ENCODE measurements at places on chromosomes 6 and 20.

- DNase-seq, result no peak
Observed at GRCh38 chr6:112331306-112331705, 15.8 kb upstream of the RFPL4B start.

DNA sequence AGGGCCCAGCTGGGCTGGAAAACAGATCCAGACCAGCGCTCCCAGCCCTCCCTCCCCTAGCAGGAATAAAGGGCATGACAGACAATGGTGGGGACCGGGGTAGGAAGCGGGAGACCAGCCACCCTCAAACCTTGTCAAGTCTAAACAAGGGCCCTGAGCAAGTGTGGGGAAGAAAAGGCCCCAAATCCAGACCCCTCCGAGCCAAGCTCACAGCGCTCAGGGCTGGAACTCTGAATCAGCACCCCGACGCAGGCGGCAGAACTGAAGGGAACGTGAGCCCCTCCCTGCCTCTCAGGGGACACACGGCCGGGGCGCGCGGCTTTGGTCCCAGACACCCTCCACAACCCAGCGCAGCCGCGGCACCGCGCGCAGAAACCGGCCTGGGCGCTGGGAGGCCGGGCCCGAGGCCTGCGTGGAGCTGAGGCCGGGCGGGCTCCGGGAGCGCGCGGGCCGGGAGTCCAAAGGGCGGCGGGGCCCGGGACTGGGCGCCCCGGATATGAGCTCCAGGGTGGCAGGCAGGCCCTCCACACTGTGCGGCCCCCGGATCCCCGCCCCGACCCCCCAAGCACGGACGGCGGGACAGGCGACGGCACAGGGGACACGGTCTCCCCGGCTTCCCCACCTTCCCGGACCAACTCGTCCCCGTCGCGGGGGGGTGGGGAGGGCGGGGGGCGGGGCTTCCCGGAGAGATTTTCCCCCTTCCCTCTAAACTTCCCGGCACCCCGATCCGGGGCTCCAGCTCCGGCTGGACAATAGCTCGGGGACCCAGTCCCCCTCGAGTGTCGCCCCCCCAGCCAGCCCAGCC, 641 bp downstream of the TEAD3 start:
- DNase-seq, result peak; percentile 10

GRCh38 chr6:151422981-151423380, 28.9 kb downstream of the RMND1 start:
- DNase-seq, result no peak

GRCh38 chr20:39800111-39800510, 838.0 kb downstream of the DHX35 start:
- no peak for DNase-seq

DNA sequence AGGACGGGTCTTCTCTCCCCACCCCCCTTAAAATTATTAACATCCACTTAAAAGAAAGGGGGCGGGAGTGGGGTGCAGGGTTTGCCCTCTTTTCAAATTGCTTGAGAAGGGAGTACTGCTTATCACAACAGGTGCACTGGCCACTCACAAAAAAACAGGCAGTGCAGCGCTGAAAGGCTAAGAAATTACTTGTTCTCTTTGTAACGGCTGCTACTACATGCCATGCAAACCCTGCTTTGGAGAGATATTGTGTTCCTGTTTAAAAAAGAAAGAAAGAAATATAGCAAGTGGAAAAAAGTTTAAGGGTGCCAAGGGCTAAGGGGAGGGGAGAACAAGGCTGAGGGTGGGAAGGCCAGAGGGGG, 312.7 kb upstream of the JARID2 start:
- no peak for DNase-seq

DNA sequence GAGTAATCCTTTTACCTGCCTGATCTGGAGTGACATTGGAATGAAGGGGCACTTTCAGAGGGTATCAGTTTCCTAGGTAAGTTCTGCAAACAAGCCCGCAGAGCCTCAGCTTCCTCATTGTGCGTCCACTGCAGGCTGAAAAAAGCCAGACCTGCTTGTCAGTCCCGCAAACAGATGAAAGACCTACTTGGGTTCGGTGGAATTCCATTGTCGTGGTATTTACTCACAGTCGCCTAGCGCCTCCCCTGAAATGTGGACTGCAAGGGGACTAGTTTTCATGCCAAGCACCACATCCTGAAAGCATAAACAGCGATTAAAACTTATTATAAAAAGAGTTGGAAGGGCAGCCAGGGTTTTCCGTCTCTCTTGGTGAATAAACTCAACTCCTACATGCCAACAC, 121.5 kb downstream of the PAX1 start:
- DNase-seq, result no peak

All from MM.1S (cell line).